ENCODE measurements at places on chromosomes 5 and 9. TPM values are rescaled to one million over a fixed set of nuclear protein-coding genes. Genes with fewer than 3 reads are reported as not detected.

Gene CNTFR
- total RNA-seq = not detected

Gene PGGT1B
- total RNA-seq = 7.3 TPM

Gene FAXDC2
- 7.8 TPM for total RNA-seq

Gene RMND5B
- 28.4 TPM for total RNA-seq

Gene CRAT
- 46.1 TPM for total RNA-seq

Gene CSF2
- total RNA-seq = 31.6 TPM
